ENCODE measurements at places on chromosomes 7 and 10.

GRCh38 chr7:22001345-22002004 is 55.8 kb upstream of the CDCA7L start:
- peak; percentile 35 for DNase-seq

DNA sequence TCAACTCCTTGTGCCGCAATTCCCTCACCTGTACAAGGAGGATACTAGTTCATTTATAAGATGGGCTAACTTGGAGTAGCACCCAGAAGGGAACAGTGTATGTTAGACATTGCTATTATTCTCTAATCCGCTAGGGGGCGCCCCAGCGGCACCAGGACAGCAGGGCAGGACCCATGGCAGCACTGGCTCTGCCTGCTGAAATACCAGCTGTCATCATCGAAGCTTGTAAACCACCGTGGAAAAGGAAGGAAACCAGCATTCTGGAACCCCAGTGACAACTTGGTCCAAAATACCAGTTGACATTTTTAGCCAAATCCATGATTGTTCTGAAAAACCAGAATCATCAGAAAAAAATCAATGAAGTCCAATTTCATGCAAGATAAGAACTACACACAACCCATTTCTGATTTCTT is 134.4 kb downstream of the ITGA8 start:
- DNase-seq: no peak

DNA sequence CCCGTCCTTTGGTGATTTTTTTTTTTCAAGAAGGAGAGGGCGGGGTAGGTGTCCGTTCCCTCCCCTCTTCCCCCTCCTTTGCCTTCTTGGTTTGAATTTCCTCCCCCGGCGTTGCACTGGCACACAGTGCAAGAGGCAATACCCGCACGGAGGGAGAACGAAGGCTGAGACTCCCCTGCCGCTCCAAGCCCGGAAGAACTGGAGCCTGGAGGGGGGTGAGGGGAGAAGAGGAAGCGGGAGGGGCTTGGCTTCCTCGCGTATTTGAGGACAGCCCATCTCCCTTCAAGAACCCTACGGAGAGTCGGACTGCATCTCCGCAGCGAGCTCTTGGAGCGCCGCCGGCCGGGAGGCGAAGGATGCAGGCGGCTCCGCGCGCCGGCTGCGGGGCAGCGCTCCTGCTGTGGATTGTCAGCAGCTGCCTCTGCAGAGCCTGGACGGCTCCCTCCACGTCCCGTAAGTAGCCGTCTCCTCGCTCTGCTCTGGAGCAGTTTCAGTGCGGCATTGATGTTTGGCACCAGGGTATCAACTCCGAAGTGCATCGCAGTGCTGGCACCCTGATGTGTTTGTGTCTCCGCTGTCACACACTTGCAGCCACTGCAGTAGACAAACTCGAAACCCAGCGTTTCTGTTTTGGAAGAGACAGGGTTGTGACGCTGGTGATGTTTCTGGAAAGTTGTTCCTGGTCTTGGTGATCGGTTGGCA is at the start of gene CNTNAP2:
Gene CNTNAP2 (plus strand): TSS at position 281 of the 702 bp plus-strand sequence. CDS start 76 bp downstream, at position 357.
- peak; percentile 10 for DNase-seq

DNA sequence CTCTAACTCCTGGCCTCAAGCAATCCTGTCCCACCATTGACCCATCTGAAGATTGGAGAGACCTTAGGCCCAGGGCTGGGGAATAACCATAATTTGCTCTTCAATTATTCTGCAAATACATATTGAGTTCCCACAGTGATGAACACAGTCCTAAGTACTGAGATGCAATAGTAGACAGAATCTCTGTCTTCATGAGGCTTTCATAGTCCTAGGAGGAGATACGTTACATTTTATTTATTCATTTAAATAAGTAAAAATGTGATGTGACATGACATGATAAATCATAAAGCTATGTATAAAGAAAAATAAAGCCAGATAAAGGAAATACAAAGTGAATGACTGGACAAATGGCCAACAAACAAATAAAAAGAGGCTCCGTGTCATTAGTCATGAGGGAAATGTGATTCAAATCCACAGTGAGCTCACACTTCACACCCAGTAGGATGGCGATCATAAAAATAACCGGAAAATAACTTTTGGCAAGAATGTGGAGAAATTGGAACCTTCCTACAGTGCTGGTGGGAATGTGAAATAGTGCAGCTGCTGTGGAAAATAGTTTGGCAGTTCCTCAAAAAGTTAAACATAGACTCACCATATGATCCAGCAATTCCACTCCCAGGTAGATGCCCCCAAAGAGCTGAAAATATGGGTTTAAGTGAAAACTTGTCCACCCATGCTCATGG is 52.1 kb upstream of the JCAD start:
- DNase-seq: peak; percentile 67
